ENCODE measurements at places on chromosomes 3 and 15. TPM values are rescaled to one million over a fixed set of nuclear protein-coding genes. Genes with fewer than 3 reads are reported as not detected.

DNA sequence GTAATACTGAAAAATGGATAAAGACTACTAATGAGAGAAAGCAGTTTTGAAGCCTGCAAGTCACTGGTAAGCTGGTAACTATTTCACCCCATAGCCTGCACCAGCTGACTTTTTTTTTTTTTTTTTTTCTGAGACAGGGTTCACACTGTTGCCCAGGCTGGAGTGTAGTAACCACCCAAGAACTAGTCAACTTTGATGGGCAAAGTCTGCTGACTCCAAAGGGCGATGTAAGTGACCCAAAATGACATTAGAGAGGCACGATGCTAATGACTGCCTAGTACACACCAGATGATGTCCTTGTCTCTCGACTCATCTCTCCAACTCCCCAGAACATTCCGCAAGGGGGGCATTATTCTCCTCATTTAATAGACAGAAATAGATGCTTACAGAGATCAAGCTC lies 12.9 kb upstream of the TMEM41A start:
- no peak for DNase-seq

- DNase-seq: no peak
Measured at GRCh38 chr3:151265866-151266265, 12.5 kb downstream of the P2RY14 start.

GRCh38 chr3:54575618-54575960 lies 352.3 kb downstream of the LRTM1 start:
- DNase-seq: no peak

- DNase-seq: peak; percentile 82
Measured at GRCh38 chr3:48273594-48274211, 32.8 kb downstream of the ZNF589 start.

PATL2 gene
- total RNA-seq: not detected

ARPP21 gene
- total RNA-seq: 9.9 TPM
